ENCODE measurements at places on chromosomes 1 and 21.

DNA sequence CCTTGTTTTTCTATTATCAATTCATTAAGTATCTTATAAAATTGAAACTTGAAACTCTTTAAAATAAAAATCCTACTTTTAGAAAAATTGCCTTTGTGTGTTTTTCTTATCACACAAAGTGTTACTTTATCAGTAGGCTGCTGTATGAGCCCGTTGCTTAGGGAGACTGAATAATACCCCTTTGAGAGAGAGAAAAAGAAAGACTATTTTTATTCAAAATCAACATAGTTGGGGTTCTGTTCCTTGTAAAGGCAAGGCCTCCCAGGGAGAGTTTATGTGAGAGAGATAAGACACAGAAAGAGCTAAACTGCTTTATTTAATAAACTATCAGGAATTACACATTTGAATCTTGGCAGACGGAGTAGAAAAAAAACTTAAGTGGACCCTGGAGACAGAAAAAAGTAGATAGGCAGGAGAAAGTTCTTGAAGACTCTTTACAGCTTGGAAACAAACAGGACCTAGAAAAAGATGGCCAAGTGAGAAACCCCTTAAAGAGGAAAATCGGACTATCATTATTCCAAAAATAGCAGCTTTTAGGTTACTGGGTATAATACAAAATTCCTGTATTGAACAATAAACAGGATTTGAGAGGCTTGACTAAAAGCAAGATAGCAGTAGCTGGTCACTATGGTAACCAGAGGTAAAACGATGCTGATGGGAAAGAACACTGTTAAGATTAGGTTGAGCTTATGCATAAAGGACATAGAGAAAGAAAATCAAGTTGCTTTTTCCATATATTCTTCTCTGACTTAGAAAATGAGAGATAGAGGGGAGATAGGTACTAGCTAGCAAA, 170.9 kb downstream of the LRRC7 start:
- DNase-seq: no peak

GRCh38 chr1:55338448-55338820, 123.3 kb upstream of the USP24 start:
- DNase-seq: no peak

GRCh38 chr1:25653558-25653957, 37.0 kb downstream of the MAN1C1 start:
- no peak for DNase-seq

DNA sequence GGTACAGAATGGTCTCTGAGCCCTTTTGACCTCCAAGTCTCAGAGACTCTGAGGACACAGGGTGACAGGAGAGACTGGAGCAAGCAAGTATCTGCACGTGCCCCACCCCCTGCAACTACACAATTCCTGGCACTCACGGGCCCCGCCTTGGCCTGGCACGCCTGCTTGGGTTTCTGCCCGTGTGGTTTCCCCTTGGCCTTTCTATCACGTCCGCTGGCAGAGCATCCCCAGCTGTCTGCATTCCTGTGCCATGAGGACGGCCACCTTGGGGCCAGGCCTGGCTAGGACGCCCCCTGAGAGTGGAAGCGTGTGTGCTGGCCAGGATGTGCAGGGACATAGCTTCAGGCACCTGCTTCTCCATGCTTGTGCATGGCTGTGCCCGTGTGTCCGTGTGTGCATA, 14.3 kb upstream of the EDN2 start:
- DNase-seq: no peak

GRCh38 chr1:173187671-173188237, 19.4 kb downstream of the TNFSF4 start:
- no peak for DNase-seq

GRCh38 chr21:37868446-37869295, 47.6 kb downstream of the KCNJ6 start:
- no peak for DNase-seq

DNA sequence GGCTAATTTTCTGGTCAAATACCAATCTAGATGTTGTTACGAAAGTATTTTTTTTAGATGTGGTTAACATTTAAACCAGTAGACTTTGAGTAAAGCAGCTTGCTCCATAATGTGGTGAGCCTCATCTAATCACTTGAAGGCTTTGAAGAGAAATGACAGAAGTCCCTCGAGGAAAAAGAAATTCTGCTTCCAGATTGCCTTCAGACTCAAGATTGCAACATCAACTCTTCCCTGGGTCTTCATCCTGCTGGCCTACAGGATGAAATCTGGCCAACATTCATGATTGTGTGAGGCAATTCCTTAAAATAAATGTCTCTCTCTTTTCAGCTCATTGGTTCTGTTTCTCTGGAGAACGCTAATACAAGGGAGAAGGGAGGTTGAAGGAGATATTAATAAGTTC, 32.5 kb upstream of the SSX2IP start:
- DNase-seq: no peak

DNA sequence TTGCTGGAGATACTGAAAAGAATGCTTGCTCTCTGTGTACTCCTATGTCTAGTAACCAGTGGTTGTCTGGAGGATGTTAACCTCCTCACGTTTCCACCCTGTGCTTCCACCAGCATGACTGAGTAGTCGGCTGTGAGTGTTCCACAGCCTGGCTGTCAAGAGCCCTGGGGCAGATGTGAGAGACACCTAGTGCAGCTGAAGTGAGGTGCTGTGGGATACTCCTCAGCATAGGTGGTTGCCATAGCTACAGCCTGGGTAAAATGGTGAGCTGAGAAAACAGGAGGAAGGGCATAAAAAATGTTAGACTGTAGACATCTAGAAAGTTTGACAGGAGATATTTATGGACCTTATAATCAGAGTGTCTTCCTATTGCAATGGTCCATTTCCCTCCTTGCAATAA, 15.8 kb downstream of the IVL start:
- DNase-seq: no peak

- DNase-seq: no peak
Observed at GRCh38 chr1:247467129-247467528, 9.2 kb upstream of the OR2B11 start.

DNA sequence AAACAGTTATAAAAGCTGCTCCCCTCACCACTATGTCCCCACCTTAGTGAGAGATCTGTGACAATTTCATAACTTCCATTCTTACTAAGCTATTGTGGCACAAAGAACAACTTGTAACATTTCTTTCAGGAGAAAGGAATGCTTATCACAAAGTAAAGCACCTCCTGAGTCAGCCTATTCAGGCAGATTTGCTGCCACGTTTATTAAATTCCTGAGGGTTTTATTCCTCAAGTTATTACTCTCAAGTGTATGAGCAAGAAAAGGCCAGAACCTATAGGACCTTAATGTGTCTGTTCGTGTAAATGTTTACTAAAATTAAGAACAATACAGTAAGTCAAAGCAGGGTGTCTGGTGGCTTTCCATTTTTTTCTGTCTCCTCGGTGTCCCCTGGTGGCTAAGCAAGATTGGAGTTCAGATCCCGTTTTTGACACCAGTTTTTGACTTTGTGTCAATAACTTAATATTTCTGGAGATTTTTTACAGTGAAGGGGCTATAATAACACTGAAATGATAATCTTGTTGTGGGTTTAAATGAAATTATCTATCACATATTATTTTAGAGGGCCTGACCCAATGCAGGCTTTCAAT, 1539.6 kb downstream of the BRINP3 start:
- no peak for DNase-seq

GRCh38 chr1:16718908-16719533, 21.3 kb upstream of the RNU1-4 start:
- DNase-seq: no peak

DNA sequence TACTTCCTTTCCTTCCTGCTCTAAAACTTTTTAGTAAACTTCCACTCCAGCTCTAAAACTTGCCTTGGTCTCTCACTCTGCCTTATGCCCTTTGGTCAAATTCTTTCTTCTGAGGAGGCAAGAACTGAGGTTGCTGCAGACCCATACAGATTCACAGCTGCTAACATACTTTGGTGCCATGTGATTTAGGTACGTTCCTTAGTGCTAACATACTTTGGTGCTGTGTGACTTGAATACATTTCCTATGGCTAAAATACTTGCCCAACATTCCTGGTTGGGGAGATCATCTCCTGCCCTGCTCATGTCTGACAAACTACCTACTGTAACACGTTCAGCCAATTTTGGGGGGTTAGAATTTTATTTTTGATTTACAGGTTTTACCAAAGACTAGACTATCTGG, 6.8 kb upstream of the ZBTB40 start:
- DNase-seq: no peak

DNA sequence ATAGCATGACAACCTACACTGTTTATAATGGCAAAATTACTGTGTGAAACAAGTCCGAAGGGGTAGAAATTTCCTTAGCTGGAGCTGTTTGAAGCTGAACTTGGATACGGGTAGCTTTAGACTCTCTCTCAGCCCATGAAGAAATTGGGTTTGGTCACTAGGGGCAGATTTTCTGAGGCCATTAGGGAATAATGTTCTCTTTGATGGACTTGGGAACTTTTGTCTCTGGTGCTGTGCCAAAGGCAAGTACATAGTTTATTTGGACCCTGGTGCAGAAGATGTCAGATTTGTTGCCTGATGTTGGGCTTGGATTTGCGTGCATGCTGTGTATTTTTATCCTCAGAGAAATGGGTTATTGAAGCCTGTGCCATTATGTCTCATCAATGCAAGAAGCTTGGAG, 109.6 kb downstream of the VPS13D start:
- DNase-seq: no peak

DNA sequence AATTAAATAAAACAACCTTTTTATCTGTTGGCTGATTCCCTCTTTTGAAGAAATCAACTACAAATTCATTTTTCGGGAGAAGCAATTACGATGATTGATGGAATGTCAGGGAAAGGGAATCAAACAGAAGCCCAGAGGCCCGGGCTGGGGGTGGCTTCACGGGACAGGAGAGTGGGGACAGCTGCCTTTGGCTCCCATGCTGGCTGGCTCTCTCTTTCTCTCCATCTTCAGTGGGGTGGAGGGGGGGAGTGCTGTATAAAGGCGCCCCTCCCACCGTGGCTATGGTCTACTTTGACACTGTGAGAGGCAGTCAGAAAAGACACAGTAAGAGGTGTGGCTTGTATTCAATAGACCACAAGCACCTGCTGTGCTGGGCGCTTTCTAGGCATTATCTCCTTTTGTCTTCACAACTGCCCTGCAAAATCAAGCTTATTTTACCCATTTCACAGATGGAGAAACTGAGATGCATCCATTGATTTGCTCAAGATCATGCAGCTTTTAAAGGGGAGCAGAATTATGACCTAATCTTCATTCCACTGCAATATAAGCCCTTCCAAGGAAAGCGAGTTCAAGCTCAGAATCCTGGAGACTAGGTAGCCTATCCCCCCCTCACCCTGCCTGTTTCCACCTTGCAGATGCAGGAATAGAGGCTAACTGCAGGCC, 92.9 kb downstream of the GRIK3 start:
- DNase-seq: no peak

- DNase-seq: no peak
Observed at GRCh38 chr1:244603498-244603897, 49.4 kb upstream of the DESI2 start.

DNA sequence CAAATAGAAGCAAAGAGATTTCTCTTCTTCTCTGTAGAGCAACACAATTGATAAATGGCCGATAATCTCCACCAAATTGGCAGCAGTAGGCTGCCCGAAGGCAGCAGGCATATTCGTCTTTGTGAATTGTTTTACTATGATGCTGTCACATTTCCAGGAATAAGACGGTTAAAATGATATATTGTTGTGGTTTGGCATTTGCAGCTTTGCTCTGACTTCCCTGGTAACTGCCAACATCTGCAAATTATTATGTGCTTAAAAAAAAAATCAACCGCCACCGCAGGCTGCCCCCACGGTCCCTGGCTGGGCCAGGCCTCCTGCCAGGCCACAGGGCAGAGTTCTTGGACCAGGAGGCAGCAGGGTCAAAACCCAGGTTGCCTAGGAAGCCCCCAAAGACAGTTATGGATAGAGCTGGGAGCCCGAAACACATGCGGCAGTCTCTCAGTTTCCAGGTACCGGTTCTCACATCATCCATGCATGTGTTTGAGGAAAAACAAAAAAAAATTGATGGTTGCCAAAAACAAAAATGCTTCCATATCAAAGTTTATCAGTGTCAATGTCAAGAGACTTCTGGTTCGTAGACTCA, 179.3 kb downstream of the ETS2 start:
- DNase-seq: no peak

DNA sequence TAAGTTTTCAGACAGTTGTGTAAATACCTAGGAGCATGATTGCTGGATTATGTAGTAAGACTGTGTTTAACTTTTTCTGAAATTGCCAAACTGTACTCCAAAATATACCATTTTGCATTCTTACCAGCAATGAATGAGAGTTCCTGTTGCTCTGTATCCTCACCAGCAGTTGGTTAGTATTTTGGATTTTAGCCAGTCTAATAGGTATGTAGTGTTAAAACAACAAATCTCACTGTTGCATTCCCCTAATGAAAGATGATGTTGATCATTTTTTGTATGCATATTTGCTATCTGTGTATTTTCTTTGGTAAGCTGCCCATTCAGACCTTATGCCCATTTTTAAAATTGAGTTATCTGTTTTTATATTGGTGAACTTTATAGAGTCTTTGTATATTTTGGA, 89.9 kb downstream of the RASAL2 start:
- no peak for DNase-seq

- no peak for DNase-seq
Observed at GRCh38 chr21:26136671-26137070, 33.9 kb downstream of the APP start.

- DNase-seq: no peak
Observed at GRCh38 chr1:209643285-209644020, 8.8 kb downstream of the LAMB3 start.

DNA sequence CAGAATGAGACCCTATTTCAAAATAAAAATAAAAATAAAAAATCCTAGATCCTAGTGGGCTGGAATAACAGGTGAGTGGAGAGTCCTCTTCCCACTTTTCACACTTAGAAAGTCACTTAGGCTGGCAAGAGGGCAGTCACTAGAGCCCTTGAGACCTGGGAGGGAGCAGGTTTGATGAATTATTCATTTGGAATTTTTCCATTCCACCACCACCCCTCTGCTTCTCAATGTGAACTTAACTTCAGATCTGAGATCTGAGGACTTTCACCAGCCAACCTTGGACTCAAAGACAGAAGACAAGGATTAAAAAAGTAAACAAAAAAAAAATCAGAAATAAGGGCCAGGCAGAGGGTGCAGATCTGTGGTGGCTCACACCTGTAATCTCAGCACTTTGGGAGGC, 16.5 kb downstream of the AKR7A3 start:
- no peak for DNase-seq

DNA sequence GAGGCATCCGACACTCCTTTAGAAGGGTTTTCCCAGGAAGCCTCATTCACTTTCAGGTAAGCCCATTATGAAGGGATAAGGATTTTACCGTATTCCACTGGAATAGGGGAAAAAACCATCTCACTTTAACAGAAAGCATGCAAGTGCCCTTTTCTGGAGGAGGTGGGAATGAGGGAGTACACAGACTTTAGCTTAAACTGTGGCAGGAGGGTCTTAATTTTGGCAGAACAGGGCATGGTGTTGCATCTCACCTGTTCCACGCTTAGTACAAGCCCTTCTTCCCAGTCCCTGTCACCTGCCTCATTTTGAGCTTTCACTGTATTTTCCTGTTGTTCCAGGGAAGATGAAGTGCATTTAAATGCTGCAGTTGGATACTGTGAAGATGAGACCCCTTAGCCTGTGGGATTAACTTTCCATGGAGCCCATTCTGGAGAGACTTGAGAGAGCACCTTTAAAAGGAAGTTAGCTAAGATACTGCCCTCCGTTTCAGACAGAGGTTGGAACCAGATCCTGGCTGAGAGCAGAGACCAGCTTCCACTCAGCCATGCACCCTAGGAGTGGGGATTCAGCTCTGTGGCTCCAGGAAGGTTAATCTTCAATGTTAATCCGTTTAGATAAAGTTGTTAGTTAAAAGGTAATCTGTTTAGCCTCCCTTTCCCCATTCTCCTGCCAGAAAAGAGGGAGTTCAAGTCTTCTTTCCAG, 42.6 kb downstream of the PBX1 start:
- DNase-seq: no peak

- DNase-seq: no peak
Observed at GRCh38 chr1:28509705-28510272, 3.9 kb downstream of the RCC1 start.
